ENCODE measurements at places on chromosomes 2 and 18.

- no peak for DNase-seq
Observed at GRCh38 chr2:205816268-205816667, 134.0 kb downstream of the NRP2 start.

GRCh38 chr2:130286983-130287655 lies 55.6 kb upstream of the IMP4 start:
- DNase-seq = no peak

GRCh38 chr2:1742681-1743395 lies 1.5 kb downstream of the PXDN start:
- DNase-seq = peak; percentile 34

GRCh38 chr18:25798046-25798445 lies 292.4 kb downstream of the SS18 start:
- no peak for DNase-seq
